Activated naive CD4-positive, alpha-beta T cell treated with anti-CD3 and anti-CD28 coated beads, Interleukin-2, amount 50 U/mL, for 72 hours (primary cell): ENCODE measurements at places on chromosomes 7 and 10. TPM values are rescaled to one million over a fixed set of nuclear protein-coding genes. Genes with fewer than 3 reads are reported as not detected.

GRCh38 chr7:64875658-64876406 lies 27.2 kb upstream of the ZNF273 start:
- no peak for DNase-seq

GRCh38 chr10:52443419-52444388 lies 129.6 kb downstream of the DKK1 start:
- no peak for DNase-seq

GRCh38 chr7:131131746-131132431 lies 195.8 kb upstream of the MKLN1 start:
- DNase-seq: no peak

RHOBTB1 gene
- total RNA-seq: not detected

PPP1R17 gene
- total RNA-seq: not detected

DNA sequence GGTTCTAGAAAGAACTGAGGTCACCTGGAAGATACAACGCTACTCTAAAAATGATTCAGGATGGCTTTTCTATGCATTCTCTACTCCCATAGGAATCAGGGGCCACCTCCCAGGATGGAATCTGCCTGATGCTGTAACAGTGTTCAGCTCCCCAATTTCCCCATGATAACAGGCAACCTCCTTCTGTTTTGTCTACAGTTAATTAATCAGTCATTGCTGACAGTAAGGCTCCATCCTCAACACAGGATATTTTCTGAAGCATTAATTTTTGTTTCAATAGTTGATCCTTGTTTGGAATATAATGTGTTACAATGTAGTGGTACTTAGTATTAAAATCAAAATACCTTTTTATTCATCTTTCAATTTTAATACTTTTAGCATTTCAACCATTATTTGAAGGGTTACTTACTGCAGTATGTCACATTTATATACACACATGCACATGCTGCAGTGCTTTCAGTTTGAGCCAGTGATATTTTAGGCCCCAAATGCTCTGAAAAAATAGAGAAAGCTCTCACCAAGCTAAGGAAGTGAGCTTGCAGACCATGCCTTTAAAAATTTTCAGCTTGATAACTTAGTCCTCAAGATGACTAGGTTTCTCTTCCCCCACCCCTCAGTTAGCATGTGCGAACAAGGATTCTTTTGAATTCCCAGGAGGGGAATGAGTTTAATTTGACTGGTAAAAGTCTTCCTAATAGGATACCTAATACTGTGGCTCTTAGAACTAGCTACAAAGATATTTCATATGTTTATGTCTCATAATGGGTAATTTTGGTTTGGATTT lies 592 bp upstream of the PIK3CG start:
- no peak for DNase-seq

CALML3 gene
- total RNA-seq: not detected

DNA sequence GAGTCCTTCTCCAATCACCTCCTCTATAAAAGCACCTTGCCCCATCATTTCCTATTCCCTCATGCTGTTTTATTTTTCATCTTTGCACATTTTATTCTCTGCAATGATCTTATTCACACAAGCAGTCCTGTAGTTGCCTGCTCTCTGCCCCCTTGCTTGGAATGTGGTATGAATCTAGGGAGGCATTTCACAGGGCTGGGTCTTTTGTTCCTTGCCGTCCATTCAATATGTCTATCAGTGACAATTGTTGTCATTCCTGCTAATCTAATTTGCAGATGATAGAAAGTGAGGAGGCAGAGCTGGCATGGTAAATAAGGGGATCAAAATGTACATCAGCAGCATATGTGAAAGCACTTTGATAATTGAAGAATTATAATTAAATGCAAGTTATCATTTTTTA lies 246.2 kb upstream of the C7orf33 start:
- no peak for DNase-seq

PTTG1IP2 gene
- not detected for total RNA-seq

CTBP2 gene
- total RNA-seq: 1.2 TPM

SHH gene
- total RNA-seq: not detected

FKBP6 gene
- not detected for total RNA-seq

DNA sequence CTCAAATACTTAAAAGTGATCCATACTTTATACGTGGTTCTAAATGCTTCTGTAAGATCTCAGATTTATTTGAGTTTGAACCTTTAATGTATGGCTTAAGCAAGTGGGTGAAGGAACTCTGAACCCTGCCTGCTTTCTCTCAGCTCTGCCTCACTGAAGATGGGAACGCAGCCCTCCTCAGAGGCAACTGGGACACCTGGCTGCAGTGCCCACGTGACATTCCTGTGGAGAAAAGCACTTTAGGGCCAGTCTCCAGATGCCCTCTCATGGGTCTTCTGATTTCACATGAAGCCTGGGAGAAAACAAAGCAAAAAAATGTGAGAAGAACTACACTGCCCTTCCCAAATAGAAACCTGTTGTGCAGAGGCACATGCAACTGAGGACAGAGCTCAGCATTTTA lies 242.6 kb upstream of the ANKRD30A start:
- DNase-seq: no peak

DNA sequence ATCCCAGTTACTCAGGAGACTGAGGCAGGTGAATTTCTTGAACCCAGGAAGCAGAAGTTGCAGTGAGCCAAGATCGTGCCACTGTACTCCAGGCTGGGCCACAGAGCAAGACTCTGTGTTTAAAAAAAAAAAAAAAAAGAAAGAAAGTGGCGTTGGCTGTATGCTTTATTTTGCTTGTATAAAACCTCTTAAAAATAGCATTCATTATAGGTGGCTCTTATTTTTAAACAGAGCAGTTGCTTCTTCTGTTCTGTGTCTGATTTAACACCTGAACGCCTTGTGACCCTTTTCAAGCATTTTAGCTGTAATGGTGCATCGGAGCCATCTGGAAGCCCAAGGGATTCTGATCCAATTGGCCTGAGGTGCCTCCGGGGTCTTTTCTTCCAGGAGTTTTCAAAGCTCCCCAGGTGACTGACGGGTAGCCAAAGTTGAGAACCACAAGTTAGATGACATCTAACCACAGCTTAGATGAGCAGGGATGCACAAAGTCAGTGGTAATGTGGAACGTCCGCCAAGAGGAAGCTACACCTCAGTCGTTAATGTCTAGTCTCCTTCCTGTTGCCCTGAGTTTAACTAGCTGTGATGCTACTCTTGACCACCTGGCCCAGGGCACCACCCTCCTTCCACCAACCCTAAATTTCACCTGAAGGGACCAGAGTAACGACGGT lies 274.6 kb upstream of the KLF6 start:
- DNase-seq: no peak

GRCh38 chr7:130899638-130900401 lies 165.8 kb upstream of the KLF14 start:
- DNase-seq: no peak

CRHR2 gene
- not detected for total RNA-seq

NUTM2B gene
- total RNA-seq: 0.68 TPM
